ENCODE measurements at places on chromosomes 6 and 20.
A peak's percentile ranks its signal among the peaks of the same experiment; 100 is the strongest.

GRCh38 chr6:151422981-151423380 lies 28.9 kb downstream of the RMND1 start:
- DNase-seq, result no peak
- peaks cover 10% of the 10 kb centered on the region for H3K4me1 ChIP-seq
- H3K4me3 ChIP-seq, result no peak overlapping the region
- peaks cover 59% of the 10 kb centered on the region for H3K36me3 ChIP-seq

- H3K27ac ChIP-seq, result no peak overlapping the region
- no peaks in the 10 kb centered on the region for H3K36me3 ChIP-seq
- peaks cover 2% of the 10 kb centered on the region for H3K4me1 ChIP-seq
- no peak for DNase-seq
- no peaks in the 10 kb centered on the region for H3K27me3 ChIP-seq
- H3K4me3 ChIP-seq, result no peak overlapping the region
These were observed 72.2 kb downstream of the ATXN1 start for GRCh38 chr6:16688984-16689636.

DNA sequence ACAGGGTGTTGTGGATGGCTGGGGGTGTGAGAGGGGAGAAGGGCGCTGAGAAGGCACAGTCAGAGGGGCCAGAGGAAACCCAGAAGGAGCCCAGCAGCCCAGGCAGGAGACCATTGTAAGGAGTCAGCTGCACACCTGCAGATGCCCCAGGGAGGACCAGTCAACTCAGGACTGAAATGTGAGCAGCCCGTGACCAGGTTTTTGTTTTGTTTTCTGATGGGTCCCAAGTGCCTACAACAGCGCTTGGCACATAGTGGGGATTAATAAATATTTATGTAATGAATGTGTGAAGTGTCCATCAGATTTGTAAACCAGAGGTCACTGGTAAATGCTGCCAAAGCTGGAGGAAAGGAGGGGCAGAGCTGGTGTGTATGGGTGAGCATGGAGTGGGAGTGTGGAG lies 30.2 kb downstream of the TRAM2 start:
- H3K4me1 ChIP-seq, result peaks cover 89% of the 10 kb centered on the region
- DNase-seq, result peak; percentile 52
- no peaks in the 10 kb centered on the region for H3K27me3 ChIP-seq
- H3K36me3 ChIP-seq, result no peaks in the 10 kb centered on the region
- no peak overlapping the region for H3K4me3 ChIP-seq

GRCh38 chr6:1075444-1075843 lies 236.5 kb upstream of the FOXQ1 start:
- DNase-seq, result no peak
- no peak overlapping the region for H3K4me3 ChIP-seq
- H3K36me3 ChIP-seq, result no peaks in the 10 kb centered on the region
- H3K27ac ChIP-seq, result no peak overlapping the region

DNA sequence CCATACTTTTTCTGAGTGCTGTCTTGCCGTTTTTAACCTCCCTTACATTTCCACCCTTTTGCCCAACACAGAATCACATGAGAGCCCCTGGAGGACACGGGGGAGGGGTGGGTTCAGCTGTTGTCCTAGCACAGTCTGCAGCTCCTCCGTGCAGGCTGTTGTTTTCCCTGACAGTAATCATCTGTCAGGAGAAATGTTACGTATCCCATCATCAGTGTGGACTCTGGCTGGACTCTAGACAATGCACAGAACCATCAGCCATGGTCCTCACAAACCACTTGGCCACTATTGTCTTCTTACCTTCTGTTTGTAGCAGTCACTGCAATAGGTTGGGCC lies 92.1 kb downstream of the RIN2 start:
- H3K36me3 ChIP-seq, result no peaks in the 10 kb centered on the region
- H3K27me3 ChIP-seq, result no peaks in the 10 kb centered on the region
- H3K27ac ChIP-seq, result peak overlapping the region; percentile 67
- H3K4me1 ChIP-seq, result peaks cover 20% of the 10 kb centered on the region
- DNase-seq, result no peak

- no peak for DNase-seq
- no peak overlapping the region for H3K4me3 ChIP-seq
- no peaks in the 10 kb centered on the region for H3K36me3 ChIP-seq
- H3K27me3 ChIP-seq, result no peaks in the 10 kb centered on the region
These were observed 740.4 kb upstream of the FLRT3 start for GRCh38 chr20:15077733-15078250.

- no peaks in the 10 kb centered on the region for H3K27me3 ChIP-seq
- no peaks in the 10 kb centered on the region for H3K36me3 ChIP-seq
These were observed 51.0 kb upstream of the SENP6 start for GRCh38 chr6:75550544-75551167.

DNA sequence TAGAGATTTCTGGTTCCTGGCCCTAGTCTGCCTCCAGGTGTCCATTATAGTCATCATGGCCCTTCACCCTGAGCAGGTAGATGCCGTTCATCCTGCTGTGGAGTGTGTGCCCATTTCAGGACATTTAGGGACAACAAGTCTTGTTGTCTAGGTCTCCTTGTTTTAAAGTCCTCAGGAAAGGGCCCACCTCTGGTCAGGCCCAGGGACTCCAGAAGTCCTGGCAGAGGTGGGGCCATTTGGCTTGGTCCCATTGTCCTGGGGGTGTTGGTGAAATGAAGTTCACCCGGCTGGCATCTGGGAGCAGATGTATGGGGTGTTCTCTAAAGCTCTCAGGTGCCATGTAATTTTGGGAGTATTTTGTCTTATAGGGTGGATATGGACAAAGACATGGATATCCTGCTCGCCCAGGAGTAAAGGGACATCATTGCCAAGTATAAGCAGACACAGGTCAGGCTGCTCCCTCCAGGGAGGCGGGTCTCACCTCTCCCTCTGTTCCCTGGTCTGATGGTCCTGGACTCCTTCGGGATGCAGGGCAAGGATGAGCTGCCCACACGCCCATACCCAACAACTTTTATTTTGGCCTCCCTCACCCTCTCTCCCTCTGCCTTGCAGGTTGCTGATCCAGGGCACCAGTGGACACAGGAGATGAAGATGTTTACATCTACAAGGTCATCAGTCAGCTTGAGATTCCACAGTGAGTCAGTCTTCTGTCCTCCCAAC lies 31.7 kb upstream of the MAS1L start:
- H3K36me3 ChIP-seq, result no peaks in the 10 kb centered on the region
- DNase-seq, result no peak
- no peak overlapping the region for H3K4me3 ChIP-seq
- no peaks in the 10 kb centered on the region for H3K27me3 ChIP-seq

GRCh38 chr20:13984211-13984610 lies 6.2 kb downstream of the SEL1L2 start:
- H3K4me3 ChIP-seq, result no peak overlapping the region
- no peaks in the 10 kb centered on the region for H3K4me1 ChIP-seq
- no peaks in the 10 kb centered on the region for H3K36me3 ChIP-seq
- no peaks in the 10 kb centered on the region for H3K27me3 ChIP-seq

Data from tibial artery (tissue), 4 donors.